ENCODE measurements at places on chromosomes 13 and 19.

DNA sequence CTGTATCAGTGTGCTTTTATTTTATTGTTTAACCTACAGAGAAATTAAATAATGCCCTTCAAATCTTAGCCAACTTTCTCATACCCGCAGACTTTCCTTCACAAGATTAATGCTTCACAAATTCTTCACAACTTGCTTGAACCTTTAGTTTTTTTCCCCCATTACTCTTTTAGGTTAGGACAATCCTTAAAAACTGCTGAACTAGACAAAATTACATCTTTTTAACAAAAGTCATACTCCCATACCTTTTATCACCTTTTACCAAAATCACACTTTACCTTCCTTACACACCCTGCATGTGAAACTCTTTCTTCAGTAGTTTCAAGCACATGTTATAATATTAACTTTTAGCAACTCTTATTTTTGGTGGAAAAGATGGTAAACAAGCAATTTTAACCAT lies 58.5 kb downstream of the SCGB2B2 start:
- no peak for DNase-seq

- no peak for DNase-seq
Measured at GRCh38 chr13:44267980-44268379, 105.6 kb upstream of the SERP2 start.

DNA sequence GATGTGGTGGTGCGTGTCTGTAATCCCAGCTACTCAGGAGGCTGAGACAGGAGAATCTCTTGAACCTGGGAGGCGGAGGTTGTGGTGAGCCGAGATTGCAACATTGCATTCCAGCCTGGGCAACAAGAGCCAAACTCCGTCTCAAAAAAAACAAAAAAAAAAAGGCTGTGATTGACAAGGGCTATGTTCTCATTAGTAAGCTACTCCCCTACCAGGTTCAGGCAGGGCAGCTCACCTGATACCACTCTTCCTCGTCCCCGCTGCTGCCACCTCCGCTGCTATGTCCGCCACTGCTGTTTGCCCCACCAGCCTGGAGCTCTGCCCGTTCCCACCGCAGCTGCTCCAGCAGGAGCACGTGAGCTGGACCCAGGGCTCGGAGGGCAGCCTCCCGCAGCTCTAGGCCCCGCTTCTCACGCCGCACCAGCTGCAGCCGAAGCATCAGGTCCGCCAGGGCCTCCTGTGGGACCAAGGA lies 9.4 kb downstream of the USHBP1 start:
- DNase-seq = no peak

DNA sequence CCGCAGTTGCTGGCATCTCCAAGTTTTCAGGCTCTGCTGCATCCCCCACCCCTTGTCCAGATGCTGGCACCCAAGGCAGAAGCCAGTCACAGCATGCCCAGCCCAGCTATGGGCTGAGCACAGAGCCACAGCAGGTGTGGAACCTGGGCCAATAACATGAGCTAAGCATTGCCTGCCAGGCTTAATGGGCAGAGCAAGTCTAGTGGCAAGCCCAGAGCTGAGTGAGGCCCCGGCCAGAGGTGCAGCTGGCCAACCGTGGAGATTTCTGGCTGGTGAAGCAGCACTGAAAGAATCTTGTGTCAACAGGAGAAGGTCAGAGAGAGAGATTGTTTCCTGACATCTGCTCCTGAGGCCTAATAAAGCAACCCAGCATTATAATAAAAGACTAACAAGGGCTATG lies 111.0 kb downstream of the B3GLCT start:
- DNase-seq = no peak

DNA sequence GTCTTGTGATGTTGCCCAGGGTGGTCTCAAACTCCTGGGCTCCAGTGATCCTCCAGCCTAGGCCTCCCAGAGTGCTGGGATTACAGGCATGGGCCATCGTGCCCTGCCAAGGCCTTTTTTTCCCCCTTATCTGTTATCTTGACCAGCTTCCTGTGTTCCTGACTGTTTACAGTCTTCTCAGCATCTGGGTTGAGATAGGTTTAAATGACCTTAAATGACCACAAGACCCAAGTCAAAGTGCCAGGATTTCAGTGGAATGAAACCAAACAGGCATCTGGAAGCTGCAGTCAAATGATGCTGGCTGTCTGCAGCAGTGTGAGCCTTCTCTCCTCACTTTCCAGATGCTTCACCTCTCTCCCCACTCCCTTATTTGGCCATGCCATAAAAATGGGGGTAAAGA lies 114.2 kb upstream of the CLDN10 start:
- no peak for DNase-seq

DNA sequence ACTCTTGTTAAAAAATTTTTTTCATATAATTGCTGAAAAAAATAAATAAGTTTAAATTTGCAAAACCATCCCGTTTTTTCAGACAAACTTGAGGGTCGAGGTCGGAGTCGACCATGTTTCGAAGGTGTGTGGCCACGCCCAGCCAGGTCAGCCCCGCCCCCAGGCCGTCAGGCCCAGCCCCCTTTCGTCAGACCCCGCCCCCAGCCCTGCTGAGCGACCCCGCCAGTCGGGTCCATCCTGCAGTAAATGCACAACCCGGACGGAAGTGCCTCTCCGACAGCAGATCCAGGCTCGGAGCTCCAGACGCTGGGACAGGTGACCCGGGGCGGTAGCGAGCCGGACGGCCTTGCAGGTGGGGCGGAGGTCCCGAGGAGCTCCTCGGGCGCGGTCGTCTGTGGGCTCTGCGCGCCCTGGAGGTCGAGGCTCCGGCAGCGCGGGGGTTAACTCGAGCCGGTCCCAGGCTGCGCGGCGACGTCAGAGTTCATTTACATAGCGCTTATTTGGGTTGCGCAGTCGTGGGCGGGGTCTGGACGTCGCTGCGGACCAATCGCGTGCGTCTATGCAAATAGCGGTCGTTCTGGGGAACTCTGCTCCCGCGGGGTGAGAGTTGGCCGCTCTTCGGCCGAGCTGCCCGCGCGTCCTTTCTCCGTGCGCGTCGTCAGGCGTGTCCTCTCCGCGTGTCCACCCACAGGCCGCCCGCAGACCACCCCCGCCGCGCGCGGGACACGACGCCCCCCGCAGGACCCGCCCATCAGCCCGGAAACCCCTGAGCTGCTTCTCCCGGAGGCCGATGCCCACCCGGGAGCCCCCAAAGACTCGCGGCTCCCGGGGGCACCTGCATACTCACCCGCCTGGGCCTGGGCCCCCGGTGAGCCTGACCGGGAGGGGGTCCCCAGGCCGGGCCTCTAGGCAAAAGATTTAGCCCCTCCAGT lies at the start of gene OCEL1:
OCEL1 (plus strand) TSS at position 225 of the 932 bp plus-strand sequence; CDS start at position 247, 22 bp downstream.
- peak; percentile 94 for DNase-seq

- no peak for DNase-seq
Measured at GRCh38 chr19:31992750-31993149, 352.7 kb upstream of the ZNF507 start.

GRCh38 chr13:83935566-83935965 lies 53.3 kb upstream of the SLITRK1 start:
- DNase-seq = no peak

DNA sequence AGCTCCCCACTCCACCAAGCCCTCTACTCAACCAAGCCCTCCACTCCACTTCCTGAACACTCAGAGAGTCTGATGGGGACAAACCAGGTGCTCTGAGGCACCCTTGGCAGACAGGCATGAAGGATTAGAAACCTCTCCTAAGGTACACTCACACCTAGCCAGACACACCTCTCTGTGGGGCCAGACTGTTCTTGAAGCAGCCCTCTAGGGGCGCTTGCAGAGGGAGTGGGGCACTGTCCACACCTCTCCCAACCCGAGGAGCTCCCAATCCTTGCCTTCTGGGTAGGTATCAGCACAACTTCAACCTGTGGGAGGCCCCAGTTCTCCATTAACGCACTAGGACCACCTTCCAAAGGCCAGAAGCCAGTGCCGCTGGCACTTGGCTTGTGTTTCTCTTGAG lies 108.7 kb upstream of the VSTM2B start:
- no peak for DNase-seq

- no peak for DNase-seq
Measured at GRCh38 chr13:114047358-114047881, 73.5 kb upstream of the C13orf46 start.

DNA sequence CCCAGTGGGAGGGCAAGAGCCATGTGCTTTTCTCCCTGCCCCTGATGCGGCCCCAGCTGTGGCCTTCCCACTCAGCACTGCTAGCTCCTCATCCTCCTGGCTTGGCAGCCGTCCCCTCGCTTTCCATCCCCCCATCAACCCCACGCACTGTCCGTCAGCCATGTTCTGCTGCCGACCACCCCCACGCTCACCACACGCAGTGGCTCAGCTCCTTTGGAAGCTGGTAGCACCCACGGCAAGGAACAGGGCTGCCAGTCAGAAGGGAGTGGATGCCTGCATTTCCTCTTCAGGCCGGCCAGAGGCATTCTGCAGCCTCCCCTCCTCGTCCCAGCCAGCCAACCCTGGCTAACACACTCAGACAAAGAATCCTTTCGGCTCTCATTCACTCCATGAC lies 6.3 kb downstream of the CALM3 start:
- no peak for DNase-seq

GRCh38 chr13:87057807-87058520 lies 613.2 kb upstream of the SLITRK5 start:
- no peak for DNase-seq

DNA sequence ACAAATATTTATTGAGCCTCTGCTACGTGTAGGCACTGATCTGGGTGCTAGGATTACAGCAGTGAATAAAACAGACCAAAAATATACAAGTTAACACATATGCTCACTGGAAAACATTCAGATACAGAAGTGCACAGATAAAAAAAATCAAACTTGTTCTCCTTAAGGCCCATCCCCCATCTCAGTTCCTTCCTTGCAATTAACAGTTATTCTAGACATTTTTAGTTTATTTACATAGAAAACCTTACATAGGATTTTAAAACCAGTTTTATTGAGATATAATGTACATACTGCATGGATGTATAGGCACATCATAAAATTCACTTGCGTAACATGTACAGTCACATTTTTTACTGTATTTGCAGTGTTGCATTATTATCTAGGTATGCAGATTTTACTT lies 36.5 kb upstream of the HMGB1 start:
- no peak for DNase-seq
